Bone marrow (tissue), 2 donors: ENCODE measurements at places on chromosomes 1 and 21.

DNA sequence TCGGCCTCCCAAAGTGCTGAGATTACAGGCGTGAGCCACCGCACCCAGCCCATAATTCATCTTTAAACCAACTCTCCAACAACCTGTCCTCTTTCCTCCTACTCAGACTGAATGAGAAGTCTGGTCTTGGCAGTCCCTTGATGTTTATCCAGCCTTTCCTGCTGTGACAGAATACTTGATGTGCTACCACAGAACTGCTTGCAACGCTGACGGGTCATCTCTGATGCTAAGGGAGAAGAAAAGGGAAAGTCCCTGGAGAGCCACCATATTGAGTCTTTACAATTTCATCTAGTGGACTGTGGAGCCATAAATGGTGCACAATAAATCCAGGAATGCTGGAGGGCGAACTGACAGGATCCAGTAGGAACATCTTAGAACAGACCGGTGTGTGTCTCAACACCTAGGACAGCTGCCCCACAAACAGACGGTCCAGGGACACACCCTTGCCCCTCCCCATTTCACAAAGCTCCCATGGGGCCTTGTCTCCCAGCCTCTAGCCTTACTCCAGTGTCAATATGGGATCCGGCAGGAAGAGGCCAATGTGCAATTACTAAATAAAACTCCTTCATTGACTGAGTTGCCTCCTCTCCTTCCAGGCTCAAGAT, 30.7 kb downstream of the JAK1 start:
- no peak for DNase-seq

- DNase-seq = no peak
Observed at GRCh38 chr1:63731117-63732043, 42.4 kb upstream of the ROR1 start.

DNA sequence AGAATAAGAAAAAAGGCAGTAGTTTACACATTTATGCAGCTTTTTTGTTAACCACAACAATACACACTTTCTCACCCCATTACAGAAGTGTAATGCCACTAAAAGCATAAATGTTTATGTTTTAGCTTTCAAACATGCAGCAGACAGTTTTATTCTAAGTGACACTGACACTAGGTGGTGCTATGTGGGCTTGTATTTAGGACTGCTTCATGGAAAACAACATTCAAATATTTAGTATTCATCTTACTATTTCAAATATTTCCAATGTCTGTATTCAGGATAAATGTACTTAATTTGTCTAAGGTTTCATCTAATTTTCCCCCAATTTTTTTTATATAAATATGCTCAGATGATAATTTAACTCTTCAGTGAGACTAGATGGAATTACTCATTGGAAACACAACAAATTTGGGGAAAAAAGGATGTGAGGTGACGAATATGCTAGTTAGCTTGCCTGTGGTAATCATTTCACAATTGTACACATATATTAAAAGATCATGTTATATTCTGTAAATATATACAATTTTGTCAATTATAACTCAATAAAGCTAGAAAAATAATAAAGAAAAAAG, 71.4 kb downstream of the USP1 start:
- DNase-seq = no peak

- DNase-seq = no peak
Observed at GRCh38 chr1:178518894-178519293, 6.0 kb downstream of the TEX35 start.

DNA sequence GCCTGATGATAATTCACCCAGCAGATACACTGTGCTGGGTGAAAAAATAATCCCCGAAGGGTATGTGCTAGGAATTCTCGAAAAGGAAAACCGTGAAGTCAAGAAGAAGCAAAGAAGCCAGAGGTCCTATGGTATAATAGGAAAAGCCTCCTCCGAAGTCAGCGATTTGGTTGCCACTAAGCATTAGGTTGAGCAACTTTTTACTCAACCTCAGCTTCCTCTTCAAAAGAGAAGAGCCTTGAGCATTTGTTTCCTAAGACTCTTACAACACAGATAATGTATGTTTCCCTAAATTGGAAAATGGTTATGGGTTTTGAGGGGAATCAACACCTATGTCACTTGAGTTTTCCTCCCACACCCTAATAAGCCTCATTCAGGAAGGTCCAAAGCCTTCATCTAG, 21.3 kb upstream of the MNDA start:
- no peak for DNase-seq

DNA sequence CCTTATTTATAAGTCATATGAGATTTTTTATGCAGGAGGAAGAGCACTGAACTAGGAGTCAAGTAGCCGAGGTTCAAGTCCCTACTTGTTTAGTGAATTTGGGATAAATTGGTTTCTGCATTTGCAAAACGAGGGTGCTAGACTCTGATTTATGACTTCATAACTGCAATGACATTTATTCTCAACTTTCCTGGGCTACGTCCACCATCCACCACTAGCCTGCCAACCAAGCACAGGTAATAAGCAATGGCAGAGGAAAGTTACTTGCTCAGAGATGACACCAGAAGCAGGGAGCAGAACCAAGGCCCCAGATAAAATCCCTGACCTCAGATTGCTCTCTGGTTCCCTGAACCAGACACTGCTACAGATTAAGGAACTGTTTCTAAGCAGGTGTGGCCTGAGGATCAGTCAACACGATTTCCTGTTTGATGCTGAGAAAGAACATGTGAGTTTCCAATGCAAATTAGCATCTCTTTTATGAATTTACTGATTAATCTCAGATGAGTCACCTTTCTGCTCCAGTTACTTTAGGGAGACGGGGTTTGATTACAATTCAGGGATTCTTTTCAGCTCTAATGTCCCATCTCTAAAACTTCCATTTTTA, 52.7 kb downstream of the PLPP3 start:
- DNase-seq = peak; percentile 3

DNA sequence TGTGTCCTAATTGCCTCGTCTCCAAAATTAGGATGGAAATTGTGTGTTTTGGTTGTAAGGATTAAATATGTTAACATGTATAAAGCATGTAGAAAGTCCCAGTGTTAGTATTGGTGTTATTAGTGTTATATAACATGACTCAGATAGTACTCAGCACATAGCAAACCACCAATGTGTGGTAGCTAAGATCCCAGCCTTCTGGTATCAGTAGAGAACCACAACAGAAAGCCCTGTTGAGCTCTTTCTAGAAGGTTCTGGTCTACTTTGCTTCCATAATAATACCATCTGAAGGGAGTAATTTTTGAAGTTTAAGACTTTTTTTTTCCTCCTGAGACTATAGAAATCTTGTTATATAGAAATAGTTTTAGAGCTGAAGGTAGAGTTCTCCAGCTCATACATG, 259.3 kb upstream of the SGIP1 start:
- DNase-seq = no peak

DNA sequence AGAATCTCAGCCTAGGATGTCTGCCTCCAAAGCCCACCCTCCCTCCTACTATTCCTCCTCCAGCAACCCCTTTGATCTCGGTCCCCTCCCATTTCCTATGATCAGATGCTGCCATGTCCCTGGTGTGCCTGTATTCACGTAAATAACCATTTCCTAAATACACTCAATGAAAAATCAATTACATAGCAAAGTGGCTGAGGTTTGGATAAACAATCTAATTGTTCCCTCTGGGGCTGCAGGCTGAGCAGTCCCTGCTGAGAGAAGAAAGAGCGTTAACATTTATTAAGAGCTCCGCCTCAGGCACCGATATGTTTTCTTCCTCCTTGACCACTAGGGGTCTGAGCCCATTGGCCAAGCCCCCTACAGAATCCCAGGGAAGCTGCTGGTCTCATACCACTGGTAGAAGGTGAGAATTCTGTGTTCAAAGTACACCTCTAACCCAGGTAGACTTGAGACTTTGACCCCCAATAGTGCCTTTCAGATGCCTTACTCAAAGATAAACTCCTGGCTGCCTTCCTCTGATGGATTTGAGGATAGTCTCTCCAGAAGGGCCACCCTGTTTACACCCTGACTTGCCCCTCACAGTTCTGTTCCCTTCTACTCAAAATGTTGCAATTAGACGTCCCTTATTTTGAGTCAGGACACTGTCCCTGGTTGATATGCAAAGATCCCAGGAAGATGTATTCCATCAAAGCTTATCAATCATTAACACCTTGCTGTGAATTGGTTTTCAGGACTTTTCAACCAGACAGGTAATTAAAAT, 33.9 kb upstream of the CAMK1G start:
- no peak for DNase-seq

GRCh38 chr1:153293851-153294250, 18.9 kb downstream of the PGLYRP3 start:
- no peak for DNase-seq

GRCh38 chr1:84742653-84743052, 52.4 kb upstream of the SSX2IP start:
- DNase-seq = no peak

- DNase-seq = no peak
Observed at GRCh38 chr1:101203820-101204540, 32.8 kb upstream of the S1PR1 start.

DNA sequence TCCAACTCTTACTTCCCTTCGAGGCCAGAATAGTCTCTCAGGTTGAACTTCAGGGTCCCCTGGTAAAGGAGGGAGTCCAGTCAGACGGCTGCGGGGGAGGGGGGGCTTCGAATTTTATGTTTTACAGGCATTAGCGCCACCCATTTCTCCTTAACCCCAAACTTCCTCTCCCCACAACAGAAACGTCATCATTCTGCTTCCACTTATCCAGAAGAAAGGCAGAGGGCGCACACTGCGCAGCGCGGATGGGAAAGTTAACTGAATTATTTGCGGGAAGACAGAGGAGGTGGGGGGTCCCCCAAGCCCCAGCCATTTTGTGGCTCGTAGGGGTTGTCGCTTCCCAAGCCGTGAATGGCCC, 529 bp upstream of the PRMT2 start:
- DNase-seq = peak; percentile 96

GRCh38 chr1:48676822-48677221, 99.9 kb downstream of the BEND5 start:
- DNase-seq = no peak

GRCh38 chr1:100443811-100444571, 91.7 kb downstream of the CDC14A start:
- DNase-seq = no peak

GRCh38 chr1:167056529-167057231, 33.5 kb downstream of the GPA33 start:
- DNase-seq = no peak

DNA sequence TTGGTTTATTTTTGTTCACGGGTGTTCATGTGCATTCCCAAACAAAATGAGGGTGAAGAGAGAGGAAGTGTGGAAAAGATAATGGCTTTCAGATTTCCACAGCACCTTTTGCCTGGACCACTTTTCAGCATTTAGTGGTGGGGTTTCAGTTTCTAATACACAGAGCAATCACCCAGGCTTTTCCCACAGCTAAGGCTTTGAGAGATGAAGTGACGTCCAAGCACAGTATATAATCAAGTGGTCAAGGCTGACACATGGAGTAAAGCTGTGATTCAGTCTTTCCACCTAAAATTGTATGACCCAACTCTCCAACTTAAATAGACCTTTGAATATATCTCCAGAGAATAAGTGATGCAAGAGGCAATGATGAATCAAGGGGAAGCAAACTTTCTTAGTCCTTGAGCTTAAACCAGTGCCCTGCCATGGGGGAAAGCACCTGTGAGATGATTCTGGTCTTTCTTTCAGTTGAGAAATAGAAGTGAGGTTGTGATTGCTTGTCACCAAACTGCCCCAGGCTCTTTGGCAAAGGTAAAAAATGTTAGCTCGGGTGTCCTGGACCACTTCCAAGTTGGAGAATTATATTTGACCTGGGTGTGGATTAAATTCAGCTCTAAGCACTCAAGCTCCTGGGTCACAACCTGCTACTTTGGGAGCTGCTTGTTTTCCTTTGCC, 2.4 kb upstream of the PIK3R3 start:
- DNase-seq = no peak

DNA sequence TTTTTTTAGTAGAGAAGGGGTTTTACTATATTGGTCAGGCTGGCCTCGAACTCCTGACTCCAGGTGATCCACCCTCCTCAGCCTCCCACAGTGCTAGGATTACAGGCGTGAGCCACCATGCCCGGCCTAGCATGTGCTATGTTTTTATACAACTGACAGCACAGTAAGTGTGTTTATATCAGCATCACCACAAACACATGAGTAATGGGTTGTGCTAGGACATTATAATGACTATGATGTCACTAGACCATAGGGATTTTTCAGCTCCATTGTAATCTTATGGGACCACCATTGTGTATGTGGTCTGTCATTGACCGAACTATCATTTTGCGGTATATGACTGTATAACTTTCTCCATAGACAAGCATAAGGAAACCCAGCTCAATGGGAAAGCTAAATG, 6.3 kb downstream of the LEFTY2 start:
- no peak for DNase-seq

DNA sequence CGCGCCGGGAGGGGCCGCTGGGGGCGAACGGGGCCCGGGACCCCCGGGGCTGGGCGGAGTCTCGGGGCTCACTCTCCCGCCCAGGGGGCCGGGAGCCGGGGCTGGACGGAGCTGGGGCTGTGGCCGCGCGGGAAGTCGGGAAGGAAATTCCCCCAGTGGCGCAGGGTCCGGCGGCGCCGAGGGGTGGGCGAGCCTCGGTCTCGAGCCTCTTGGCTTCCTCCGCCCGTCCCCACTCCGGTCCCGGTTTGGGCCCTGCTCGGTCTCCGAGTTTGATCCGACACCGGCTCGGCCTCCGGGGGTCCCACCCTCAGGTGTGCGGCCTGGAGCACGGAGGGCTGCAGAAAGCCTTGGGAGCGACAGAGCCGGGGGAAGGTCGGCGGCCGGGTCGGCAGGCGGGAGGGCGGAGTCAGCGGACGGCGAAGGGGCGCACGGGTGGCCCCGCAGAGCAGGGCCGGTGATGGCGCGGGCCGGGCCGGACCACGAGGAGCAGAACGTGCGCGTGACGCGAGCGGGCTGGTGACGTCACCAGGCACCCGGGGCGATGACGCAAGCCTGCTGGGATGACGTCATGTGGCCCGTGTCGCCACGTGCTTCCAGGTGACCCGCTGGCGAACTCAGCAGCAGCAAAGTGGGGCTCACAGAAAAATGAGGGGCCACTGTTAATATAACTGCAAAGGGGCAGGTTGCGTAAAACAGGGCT, 610 bp upstream of the HES4 start:
- DNase-seq = peak; percentile 65
